ENCODE measurements at places on chromosomes 12 and 14.

- DNase-seq: no peak
Measured at GRCh38 chr12:131971226-131971625, 21.5 kb downstream of the EP400 start.

GRCh38 chr12:26810330-26810729 is 22.7 kb downstream of the ITPR2 start:
- DNase-seq: no peak

- DNase-seq: no peak
Measured at GRCh38 chr12:101957252-101957959, 80.0 kb downstream of the DRAM1 start.

GRCh38 chr14:30656190-30656632 is 34.1 kb downstream of the SCFD1 start:
- peak; percentile 35 for DNase-seq

DNA sequence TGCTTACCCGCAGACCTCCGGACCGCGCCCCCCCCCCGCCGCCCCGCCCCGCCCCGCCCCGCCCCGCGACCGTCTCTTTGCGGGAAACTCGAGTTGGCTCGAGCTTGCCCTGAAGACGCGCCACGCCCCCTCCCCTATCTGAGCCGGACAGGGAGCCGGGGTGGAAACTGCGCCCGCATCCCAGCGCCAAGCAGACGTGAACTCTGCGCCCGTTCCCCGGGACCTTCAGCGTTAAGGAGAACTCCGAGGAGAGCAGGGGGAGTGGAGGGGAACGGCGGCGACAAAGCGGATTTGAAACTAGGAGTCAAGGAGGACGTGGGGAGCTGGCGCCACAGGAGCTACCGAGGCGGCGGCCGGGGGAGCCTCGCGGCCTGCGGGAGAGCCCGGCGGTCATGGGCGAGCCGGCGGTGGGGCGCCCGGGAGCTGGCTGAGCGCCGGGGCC is at the start of gene KCNK13:
KCNK13 (plus strand) TSS at position 310 of the 442 bp plus-strand sequence. CDS start 212 bp downstream, outside the sequence.
- no peak for DNase-seq

GRCh38 chr14:82850576-82850975 is 1316.9 kb upstream of the SEL1L start:
- DNase-seq: no peak

- no peak for DNase-seq
Measured at GRCh38 chr12:180445-180844, 33.5 kb downstream of the SLC6A12 start.

GRCh38 chr14:21048638-21049037 is 6.5 kb downstream of the RNASE7 start:
- DNase-seq: no peak

DNA sequence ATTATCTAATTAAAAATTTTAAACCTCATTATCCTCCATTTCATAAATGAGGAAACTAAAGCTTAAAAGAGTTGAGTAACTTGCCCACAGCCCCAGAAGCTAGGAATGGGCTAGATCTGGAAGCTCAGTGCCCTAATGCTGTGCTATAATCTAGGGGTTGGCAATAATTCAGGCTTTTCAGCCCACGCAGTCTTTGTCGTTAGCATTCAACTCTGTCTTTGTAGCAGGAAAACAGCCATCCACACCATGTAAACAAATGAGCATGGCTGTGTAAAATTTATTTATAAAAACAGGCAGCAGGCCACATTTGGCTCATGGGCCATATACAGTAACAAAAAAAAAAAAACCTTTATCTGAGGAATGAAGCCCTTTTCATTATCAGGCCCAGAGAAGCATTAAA is 92.4 kb upstream of the OVCH1 start:
- DNase-seq: no peak

DNA sequence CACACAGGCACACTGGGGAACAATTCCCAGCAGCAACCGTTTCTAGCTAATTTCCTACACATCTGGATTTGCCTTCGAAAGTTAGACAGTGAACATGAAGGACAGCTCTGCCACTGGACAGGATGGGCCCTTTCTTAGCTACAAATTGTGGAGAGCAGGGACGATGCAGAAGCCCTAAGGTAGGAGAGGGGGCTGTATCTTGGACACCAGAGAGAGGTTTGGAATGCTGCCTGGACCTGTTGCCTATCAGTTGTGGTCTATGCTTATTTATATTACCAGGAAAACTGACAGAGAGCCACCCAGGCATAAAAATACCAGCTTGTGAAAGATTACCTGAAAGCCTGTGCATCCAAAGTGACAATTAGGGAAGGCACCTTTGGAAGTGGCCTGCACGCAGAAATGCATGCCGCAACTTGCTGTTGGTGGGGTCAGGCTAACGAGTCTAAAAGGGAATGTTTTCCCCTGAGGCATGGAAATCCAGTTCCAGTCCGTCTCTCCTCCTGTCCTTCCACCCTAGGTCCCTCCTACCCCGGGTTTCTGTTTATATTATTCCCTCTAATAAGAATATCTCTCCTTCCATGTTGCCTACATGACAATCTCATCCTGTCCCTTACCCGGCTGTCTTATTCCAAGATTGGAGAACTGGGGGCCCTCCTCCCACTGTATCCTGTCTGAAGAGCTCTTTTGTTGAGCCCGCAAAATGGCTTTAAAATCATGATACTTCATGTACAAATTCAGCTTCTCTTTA is 60.2 kb downstream of the MDM2 start:
- DNase-seq: no peak

- DNase-seq: no peak
Measured at GRCh38 chr14:103867523-103867953, 20.2 kb upstream of the PPP1R13B start.

GRCh38 chr14:52446355-52446754 is 106.0 kb downstream of the TXNDC16 start:
- no peak for DNase-seq

DNA sequence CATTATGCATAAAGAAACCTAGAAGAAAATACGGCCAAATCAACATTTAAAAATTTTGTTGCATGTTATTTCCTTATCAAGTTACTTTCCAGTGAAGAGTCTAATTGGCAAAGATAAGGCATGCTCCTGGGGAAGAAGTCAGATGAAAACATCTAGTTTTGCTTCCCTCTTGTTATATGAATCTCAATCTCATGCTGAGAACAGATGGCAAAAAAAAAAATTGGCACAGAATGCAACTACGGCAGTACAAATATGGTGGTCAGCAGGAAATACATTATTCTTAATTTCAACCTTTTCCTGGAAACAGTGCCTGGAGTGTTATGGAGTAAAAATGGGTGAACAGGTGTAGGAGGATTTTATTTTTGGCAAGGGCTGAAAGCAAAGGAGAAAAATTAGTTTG is 32.8 kb downstream of the HECTD4 start:
- DNase-seq: no peak

DNA sequence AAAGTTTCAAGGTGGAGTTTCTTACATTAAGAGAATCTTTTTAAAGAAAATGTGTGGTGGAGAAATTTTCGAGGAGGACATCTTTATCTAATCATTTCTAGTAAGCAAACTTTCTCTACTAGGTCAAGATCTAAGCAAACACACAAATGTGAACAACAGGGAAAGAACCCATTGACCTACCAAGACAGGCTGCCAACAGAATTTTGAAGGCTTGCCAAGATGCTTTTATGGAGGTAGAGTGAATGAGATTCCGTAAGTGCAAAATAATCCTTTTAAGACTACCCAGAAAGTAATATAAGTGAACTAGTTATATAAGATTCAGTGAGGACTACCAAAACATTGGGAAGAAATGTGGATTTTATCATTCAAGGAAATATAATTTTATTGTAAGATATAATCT is 357.1 kb upstream of the PDE3A start:
- DNase-seq: no peak

GRCh38 chr12:12681061-12681765 is 14.8 kb downstream of the GPR19 start:
- DNase-seq: no peak

DNA sequence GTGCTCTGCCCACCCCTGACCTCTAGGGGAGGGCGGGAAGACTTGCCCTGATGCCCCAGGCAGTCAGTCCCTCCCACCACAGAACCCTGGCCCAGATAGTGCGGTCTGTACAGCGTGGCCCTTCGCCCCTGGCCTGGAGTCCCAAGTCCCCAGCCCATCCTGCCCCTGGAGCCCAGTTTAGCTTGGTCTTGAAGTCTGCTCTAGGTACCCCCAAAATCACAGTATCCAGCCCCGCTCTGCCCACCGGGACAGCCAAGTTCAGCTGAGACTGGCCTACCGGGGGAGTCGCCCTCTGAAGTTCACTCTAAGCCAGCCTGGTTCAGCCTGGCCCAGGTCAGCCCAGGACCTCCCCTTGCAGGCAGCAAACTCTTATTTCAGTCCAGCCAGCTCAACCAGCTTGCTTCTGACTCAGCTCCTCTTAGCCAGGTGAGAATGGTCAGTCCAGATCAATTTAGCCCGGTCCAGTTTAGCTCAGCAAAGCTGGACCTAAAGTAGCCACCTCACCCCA is 75.9 kb downstream of the TMEM121 start:
- no peak for DNase-seq

GRCh38 chr12:94725375-94726168 is 75.2 kb upstream of the TMCC3 start:
- no peak for DNase-seq

- peak; percentile 42 for DNase-seq
Measured at GRCh38 chr12:103503546-103504480, 8.0 kb upstream of the C12orf42 start.

DNA sequence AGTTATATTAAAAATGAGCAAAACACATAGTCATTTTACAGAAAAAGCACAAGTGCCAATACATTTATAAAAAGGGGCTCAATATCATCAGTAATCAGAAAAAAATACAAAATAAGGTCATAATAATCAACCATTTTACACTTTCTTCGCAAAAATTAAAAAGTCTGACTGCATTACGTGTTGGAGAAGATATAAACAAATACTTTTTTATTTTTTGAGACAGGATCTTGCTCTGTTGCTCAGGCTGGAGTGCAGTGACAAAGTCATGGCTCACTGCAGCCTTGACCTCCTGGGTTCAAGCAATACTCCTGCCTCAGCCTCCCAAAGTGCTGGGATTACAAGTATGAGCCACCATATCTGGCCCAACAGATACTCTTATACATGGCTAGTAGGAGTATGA is 181.5 kb upstream of the DIO3 start:
- no peak for DNase-seq

DNA sequence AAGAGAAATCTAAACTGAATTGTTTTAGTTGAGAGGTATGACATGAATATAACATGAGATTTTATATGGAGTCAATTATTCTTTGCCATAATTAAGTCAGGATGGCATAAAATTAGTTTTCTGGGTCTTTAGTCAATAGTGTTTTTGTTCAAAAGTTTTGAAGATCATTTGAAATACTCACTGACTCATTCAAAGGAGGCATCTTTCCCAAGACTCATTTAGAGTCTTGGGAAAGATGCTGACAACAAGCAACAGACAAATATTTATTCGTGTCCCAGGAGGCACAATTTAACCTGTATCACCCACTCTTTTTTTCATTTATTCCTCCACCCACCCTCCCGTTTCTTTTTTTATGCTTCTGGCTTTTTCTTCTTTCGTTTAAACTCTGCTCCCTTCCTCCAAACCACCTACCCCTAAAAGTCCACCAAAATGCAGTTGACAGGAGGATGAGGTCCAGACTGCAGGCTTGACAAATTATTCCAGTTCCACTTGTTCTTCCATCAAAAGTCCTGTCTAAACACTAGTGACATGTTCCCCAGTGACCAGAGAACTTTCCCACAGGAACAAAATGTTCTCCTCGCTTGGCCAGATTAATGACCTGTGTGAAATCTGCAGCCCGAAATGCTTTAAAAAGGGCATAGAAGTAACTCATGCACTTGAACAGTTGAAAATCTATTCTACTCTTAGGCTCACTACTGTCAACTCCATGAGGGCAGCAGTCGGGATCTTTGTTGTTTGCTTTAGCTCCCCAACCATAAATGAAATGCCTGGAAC is 43.3 kb upstream of the CSRP2 start:
- no peak for DNase-seq

GRCh38 chr14:47976139-47976538 is 300.7 kb upstream of the MDGA2 start:
- DNase-seq: no peak

DNA sequence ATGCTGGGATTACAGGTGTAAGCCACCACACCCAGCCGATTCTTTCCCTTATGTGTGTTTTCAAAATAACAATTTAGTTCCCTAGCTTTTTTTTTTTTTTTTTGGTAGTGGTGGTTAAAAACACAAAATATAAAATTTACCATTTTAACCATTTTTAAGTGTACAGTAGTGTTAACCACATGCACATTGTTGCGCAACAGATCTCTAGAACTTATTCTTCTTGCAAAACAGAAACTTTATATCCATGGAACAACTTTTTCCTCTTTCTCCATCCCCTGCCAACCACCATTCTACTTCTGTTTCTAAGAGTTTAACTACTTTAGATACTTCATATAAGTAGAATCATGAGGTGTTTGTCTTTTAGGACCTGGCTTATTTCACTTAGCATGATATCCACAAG is 1.1 kb upstream of the NDUFA12 start:
- DNase-seq: no peak

DNA sequence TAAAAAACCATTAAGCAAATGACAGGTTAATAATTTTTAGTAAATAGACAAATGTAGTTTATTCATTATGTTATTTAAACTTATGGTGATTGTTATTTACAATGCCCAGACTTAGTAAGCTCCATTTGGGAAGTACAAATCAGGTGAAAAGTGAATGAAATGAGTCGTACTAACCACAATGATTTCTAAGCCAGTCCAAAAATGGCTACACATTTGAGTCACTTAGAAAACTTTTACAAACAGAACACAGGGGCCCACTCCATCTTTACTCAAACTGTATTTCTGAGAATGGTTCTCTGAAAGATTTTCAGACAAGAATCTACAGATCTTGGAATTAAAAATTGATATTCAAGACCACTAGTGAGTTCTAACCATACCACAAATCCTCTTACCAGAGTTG is 653.3 kb upstream of the MIS18BP1 start:
- DNase-seq: no peak

- no peak for DNase-seq
Measured at GRCh38 chr12:65653321-65653720, 171.0 kb upstream of the HMGA2 start.

DNA sequence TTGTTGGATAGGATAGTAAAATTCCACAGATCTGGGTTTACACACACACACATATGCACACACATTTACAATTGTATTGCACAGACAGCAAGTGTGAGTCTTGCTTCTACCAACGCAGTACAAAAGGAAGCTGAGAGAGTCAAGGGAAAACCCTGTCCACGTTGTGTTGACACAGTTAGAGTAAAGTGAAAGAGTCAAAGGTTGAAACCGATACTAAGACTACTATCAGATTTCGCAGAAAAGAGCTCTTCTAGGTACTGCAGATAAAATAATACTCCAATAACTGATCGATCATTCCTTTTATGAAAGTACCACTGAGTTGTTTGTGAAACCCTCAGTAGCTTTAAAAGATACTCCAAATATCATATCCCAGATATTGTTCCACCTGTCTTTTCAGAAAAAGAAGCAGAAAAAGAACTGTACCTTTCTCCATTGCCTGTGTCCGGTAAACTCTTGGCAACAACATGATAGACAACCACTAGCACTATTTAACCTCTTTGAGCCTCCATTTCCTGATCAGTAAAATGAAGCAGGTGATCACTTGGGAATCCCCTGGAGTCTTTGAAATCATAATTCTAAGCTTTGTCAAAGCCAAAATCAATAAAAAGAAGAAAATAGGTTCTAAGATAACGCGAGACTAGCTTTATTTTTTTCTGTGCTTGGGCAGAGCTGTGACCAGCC is 224.6 kb upstream of the FOXN3 start:
- DNase-seq: no peak
